Epithelial cell of proximal tubule (primary cell): ENCODE measurements at places on chromosomes 1 and 21. TPM values are rescaled to one million over a fixed set of nuclear protein-coding genes. Genes with fewer than 3 reads are reported as not detected.

DNA sequence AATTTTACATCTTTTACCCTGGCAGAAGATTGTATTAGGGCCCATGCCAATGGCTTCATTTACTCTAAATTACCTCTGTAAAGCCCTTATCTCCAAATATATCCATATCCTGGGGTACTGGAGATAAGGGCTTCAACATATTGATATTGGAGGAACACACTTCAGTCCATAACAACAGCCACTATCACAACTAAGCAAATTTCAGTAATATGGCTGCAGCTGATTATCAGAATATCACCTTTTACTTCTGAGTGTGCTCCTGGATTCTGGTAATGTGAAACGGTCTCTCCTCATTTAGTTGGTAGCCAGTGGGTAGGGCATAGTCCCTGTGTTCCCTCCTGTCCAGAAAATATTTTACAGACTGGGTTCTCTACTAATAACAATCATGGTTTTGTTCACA, 53.3 kb downstream of the IVNS1ABP start:
- DNase-seq = no peak

GRCh38 chr1:95223110-95223509, 10.9 kb upstream of the RWDD3 start:
- no peak for DNase-seq

ASAP3 gene
- total RNA-seq = 5.1 and 11.5 TPM in 2 replicates

SERTAD4 gene
- total RNA-seq = 8.7 and 12.7 TPM in 2 replicates

TMEM82 gene
- not detected in 2 replicates for total RNA-seq

SYDE2 gene
- total RNA-seq = 2.9 and 4.7 TPM in 2 replicates

- DNase-seq = no peak
These were observed 205.7 kb upstream of the RRP15 start for GRCh38 chr1:218079347-218079746.

- no peak for DNase-seq
These were observed 31.4 kb upstream of the TMEM222 start for GRCh38 chr1:27290581-27290980.

- no peak for DNase-seq
These were observed 946.7 kb upstream of the B3GALT2 start for GRCh38 chr1:194133152-194133551.

DNA sequence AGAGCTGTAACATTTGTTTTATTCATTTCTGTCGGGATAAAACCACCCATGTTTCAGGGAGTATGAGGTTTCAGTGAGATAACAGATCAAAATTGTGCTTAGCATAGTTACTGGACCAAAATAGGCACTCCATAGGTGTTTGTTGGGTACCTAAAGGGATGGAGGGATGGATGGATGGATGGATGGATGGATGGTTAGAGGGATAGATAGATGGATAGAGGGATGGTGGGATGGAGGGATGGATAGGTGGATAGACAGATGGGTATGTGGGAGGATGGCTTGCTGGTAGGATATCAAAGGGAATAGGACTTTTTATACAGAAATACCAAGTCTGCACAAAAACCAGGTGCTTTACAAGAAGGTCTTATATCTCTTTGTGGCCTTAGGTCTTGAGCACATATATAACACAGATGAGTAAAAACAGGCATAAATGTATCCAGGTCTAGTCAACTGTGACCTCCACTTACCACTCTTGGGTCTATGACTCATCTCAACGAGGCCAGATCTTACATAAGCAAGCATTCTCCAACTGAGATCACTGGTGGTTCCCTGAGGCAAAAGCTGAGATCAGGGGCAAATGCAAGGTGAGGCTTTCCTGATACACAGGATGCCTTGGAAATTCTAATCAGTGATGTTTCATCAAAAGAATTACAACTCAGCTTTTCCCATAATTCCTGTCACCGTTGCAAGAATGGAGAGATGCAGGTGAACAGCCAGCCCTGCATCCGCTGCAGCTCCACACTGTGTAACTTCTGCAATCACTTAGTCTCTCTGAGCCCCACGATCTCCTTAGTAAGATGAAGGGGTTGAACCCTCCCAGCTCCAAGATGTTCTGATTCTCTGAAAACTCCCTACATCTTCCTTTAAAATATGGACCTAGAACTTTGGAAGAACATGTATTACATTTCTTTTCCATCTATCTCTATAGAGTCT, 32.0 kb downstream of the PTAFR start:
- DNase-seq = peak; percentile 77

GRCh38 chr1:150387200-150387599, 23.3 kb downstream of the RPRD2 start:
- DNase-seq = no peak

DNA sequence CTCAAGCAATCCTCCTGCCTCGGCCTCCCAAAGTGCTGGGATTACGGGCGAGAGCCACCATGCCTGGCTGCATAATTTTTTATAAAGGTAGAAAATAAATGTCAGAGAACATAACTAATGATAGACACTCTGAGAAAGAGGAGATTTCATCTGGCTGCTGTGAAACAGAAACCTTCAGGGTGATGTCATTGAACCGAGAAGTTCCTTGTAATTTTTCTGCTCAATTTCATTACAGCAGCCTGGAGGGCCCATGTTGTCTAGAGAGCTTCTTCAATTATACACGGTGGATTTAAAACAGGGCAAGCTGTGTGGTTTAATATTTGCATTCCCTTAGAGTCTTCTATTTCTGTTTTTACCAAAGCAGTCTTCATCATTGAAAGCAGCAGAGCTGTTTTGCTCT, 64.3 kb upstream of the MORC3 start:
- DNase-seq = no peak

GRCh38 chr1:160744852-160745520, 5.9 kb downstream of the SLAMF7 start:
- DNase-seq = no peak

DNA sequence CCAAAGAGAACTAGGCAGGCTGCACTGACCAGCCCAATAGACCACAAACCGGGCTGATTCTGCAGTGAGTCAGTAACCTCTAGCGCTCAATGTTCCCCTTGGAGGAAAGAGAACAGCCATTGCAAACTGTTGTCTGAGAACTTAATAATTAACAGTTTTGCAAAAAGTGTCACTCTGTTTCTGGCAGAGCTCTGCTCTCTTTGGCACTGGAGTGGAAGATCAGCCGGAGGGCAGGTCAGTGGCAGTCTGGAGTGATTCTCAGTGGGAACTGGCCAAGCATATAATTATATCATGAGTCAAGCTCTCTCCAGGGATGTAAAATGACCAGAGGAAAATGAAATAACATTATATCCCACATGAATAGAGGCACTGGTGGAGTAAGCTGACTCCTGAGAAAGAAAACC, 238.3 kb downstream of the HLX start:
- peak; percentile 92 for DNase-seq

FCMR gene
- total RNA-seq = 0.65 TPM in 1 of 2 replicates, not detected in the other

GRCh38 chr1:162151900-162152829, 82.7 kb downstream of the NOS1AP start:
- no peak for DNase-seq

CHIT1 gene
- not detected in 2 replicates for total RNA-seq

GRCh38 chr1:67390041-67390887, 39.9 kb downstream of the SERBP1 start:
- peak; percentile 89 for DNase-seq

HMCN1 gene
- total RNA-seq = 0.07 and 1.6 TPM in 2 replicates

- DNase-seq = no peak
These were observed 8.6 kb downstream of the ARHGAP29 start for GRCh38 chr1:94228640-94229375.

ATP1A4 gene
- not detected in 2 replicates for total RNA-seq

SHE gene
- total RNA-seq = under 0.01 TPM in 1 of 2 replicates, not detected in the other

DNA sequence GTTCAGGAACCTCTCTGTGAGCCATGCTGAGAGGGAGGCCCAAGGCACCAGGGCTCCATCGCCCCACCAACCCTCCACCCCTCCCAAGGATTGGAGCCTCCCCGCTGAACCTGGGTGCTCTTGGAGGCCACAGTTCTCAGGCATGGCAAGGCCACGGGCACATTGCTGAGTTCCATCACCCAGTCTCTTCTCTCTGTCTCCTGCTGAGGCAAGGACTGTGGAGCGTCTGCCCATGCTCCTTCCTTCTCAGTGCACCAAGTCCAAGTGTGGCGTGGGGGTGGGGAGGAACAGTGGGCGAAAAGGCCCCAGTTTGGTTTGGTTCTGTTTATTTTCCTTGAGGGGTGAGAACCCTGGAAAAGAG, 2.8 kb upstream of the KNCN start:
- no peak for DNase-seq

- DNase-seq = no peak
These were observed 212.6 kb upstream of the VAMP3 start for GRCh38 chr1:7558481-7558880.

BTBD19 gene
- total RNA-seq = 0.29 and 2.8 TPM in 2 replicates

DNA sequence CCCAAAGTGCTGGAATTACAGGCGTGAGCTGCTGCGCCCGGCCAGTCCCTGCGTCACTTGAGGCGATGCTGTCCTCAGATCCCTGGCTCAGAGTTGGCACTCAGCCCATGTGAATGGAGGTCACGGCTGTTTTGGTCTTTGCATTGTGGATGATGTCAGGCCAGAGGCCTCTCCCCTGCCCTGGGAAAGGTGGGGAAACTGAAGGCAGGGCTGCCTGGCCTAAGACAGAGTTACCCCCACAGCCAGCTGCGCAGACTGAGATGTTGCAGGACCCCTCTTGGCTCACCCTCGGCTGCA, 821 bp downstream of the MASP2 start:
- no peak for DNase-seq

TRIM17 gene
- total RNA-seq = 1.7 and 10.4 TPM in 2 replicates

DNA sequence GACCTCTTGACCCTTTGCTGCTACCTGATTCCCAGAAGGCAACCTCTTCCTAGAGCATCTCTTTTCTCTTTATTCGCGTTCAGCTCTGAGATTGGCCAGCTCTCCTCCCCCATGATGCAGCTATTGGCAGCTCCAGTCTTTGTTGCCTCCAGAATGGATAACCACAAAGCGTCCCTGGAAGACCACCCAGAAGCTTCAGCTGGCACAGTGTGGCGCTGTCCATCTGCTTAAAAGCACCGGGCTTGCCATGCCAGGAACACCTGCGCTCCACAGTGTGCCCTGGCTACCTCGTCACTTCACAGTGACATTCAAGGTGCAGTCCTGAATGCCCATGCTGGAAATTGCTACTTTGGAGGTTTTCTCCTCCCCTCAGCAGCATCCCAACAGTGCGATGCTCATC, 353.9 kb downstream of the LMO4 start:
- DNase-seq = no peak

DNA sequence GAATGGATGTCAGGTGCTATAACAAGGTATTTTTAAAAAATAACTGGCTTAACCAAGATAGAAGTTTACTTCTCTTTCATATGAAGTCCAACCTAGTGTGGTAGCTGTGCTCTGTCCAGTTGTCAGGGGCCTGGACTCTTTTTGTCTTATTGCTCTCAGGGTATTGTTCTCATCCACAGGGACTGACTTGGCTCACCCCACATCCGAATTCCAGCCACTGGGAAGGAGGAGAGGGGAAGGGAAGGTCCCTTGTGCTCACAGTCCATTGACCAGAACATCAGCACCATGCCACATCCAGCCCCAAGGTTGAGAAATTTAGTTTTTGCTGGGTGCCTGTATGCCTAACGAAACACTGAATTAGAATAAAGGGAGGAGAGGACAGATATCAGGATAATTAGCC, 8.7 kb downstream of the EEIG2 start:
- no peak for DNase-seq

DNA sequence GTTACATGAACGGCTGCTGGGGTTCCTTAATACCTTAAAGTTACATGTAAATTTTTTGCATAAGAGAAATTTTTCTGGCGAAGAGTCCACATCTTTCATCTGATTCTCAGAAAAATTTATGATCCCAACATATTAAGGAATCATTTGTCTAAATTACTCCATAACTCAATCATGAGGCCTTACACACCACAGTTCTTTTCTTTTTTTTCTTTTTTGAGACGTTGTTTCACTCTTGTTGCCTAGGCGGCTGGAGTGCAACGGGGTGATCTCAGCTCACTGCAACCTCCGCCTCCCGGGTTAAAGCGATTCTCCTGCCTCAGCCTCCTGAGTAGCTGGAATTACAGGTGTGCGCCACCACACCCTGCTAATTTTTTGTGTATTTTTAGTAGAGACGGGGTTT, 2.1 kb upstream of the S100A11 start:
- no peak for DNase-seq

DNA sequence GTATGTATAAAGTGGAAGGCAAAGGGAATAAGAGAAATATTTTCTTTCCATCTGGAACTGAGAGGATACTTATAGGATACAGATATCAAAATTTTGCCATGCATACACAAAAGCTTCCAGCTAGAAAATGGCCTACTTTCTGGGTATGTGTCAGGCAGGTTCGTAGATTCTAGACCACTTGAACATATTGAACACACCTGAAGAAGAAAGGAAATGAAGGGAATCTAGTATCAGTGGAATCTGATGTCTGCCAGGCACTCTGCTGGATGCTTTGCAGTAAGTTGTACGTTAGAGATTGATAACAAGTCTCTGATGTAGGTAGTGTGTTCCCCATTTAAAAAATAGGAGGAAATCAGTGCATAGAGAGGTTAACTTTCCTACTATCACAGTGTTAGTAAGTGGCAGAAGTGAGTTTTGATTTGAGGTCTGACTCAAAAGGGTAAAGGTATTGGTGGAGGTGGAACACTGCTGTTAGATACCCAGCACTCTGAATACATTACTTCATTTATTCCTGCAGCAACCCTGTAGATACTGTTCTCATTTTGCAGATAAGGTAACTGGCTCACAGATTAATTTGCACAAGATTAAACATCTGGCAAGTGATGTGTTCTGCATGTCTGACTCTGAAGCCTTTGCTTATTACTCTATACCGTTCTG, 3.0 kb downstream of the CAMSAP2 start:
- no peak for DNase-seq

- DNase-seq = no peak
These were observed 4.5 kb downstream of the RAB7B start for GRCh38 chr1:205998457-205999241.

DNA sequence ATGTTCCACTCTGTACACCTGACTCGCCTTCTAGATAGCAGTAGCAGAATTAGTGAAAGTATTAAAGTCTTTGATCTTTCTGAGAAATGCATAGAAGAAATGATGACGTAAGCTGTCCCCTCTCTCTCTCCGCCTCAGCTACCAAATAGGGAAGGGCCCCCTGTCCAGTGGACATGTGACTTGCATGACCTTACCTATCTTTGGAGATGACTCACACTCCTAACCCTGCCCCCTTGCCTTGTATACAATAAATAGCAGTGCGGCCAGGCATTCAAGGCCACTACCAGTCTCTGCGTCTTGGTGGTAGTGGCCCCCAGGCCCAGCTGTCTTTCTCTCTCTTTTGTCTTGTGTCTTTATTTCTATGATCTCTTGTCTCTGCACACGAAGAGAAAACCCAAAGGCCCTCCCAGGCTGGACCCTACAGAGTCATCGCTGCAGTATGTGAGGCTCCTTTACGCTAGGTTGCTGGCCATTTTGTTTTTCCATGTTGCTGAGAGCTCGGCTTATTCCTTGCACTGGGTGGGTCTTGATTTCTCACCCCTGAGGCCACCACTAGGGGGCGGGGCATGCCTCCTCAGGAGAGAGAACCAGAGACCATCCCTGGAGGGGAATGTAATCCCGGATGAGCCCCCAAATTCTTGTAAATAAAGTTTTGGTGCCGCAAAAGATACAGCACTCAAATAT, 16.0 kb upstream of the ZBTB8B start:
- DNase-seq = no peak

AMY2A gene
- total RNA-seq = not detected in 2 replicates

PADI4 gene
- not detected in 2 replicates for total RNA-seq

- no peak for DNase-seq
These were observed 97.9 kb upstream of the RGS1 start for GRCh38 chr1:192477630-192478029.

GRCh38 chr1:15007842-15008241, 145.7 kb upstream of the TMEM51 start:
- DNase-seq = no peak

- DNase-seq = no peak
These were observed 18.3 kb upstream of the RNU1-4 start for GRCh38 chr1:16721871-16722641.
